ENCODE measurements at places on chromosomes 5 and 9. TPM values are rescaled to one million over a fixed set of nuclear protein-coding genes. Genes with fewer than 3 reads are reported as not detected.

The PCDHGA10 gene
- 2.2 TPM for total RNA-seq

DNA sequence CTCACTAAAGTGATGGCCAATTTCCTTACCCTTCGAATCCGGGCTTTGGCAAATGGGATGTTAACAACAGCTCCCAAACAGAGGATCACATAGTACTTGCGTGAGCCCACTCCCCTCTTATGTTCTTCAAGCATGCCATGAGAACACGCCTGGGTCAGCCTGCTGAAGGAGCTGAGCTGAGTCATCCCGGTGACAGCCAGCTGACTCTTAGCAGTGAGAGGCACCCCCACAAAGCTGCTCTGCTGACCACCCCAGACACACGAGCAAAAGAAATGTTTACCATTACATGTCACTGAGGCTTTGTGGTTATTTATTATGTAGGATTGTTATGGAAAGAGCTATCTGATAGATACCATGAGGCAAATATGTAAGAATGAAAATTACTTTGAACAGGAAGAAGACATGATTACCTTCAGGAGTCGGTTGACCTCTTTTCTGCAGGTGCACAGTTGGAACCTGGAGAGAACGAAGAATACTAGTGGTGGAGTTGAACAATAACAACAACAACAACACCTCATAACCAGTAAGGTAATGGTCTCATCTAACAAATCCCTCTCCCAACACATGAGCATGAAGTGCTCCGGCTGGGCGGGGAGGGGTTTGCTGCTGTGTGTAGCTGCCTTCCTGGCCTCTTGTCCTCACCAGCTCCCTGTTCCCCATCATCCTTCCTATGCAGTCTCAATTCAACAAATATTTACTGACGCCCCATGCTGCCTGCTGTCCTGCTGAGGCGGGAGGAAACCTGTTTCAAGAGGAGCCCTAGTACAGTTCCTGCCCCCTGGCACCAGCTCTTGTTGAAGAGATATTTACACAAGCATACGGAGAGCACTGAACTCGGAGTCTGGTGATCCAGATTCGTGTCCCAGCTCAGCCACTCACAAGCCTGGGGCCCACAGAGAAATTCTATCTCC is 69.4 kb upstream of the LHFPL2 start:
- no peak for DNase-seq

The CRHBP gene
- 26.4 TPM for total RNA-seq

- no peak for DNase-seq
Observed at GRCh38 chr5:78841767-78842166, 143.3 kb downstream of the ARSB start.

DNA sequence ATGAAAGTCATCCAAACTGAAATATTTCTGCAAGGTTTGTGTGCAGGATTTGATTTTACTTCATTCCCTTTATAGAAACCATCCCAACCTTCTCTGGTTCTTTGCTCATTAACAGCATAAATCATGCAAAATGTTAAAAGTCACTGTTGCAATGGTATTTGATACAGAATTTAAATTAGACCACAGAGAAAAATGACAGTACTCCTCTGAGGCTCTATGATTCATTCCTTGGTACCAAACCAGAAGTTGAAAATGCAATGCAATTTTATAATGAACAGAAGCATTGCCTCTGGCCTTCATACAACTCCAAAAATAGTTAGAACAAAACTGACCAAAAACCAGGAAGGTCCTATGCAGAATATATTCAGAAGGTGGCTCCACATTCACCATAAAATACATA is 607.1 kb downstream of the TLE1 start:
- no peak for DNase-seq

DNA sequence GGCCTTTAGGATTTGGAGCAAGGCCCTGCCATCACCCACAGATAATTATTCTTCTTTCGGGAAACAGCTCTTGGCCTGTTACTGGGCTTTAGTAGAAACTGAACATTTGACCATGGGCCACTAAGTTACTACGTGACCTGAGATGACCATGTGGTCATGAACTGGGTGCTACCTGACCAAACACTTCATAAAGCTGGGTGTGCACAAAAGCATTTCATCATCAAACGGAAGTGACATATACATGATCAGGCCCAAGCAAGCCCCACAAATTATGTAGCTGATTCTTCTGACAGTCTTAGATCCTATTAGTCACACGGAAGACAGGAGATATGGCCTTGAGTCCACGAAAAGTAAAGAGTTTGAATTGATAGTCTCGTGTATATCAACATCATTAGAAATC is 130.9 kb upstream of the FBN2 start:
- DNase-seq = no peak

- DNase-seq = peak; percentile 40
Observed at GRCh38 chr5:6710551-6711318, 2.5 kb upstream of the TENT4A start.

- DNase-seq = no peak
Observed at GRCh38 chr5:149445739-149446369, 66.8 kb upstream of the IL17B start.

The GABRA1 gene
- total RNA-seq = not detected

The PHPT1 gene
- 58.2 TPM for total RNA-seq

The CDC20B gene
- not detected for total RNA-seq

- no peak for DNase-seq
Observed at GRCh38 chr9:86036555-86036954, 62.8 kb downstream of the GOLM1 start.

DNA sequence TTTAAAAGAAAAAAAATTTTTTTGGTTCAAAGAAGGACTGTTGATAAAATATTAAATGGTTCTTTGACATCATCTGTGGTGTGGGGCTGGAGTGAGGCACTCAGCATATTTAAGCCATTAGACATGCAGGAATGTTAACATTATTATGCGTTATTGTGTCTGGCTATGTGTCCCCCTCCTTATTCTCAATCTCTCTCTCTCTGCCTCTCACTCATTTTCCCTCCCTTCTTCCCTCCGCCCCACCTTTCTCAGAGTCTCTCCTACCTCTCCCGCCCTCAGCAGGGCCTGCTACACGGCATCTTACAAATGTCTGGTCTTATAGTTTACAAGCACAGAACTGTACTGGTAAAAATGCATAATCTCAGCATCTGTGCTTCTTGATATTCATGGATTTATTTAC is 287.8 kb upstream of the TMEM161B start:
- no peak for DNase-seq

GRCh38 chr5:168151041-168151440 is 140.4 kb upstream of the WWC1 start:
- DNase-seq = no peak

The MARCOL gene
- not detected for total RNA-seq

The NME5 gene
- 0.20 TPM for total RNA-seq

- DNase-seq = no peak
Observed at GRCh38 chr9:16763946-16764345, 106.5 kb downstream of the BNC2 start.

The MAML1 gene
- 7.3 TPM for total RNA-seq

The CDHR2 gene
- 87.3 TPM for total RNA-seq

The DRD1 gene
- total RNA-seq = 0.13 TPM

The PAIP2 gene
- 31.6 TPM for total RNA-seq

- no peak for DNase-seq
Observed at GRCh38 chr5:1034421-1034905, 25.9 kb downstream of the NKD2 start.

DNA sequence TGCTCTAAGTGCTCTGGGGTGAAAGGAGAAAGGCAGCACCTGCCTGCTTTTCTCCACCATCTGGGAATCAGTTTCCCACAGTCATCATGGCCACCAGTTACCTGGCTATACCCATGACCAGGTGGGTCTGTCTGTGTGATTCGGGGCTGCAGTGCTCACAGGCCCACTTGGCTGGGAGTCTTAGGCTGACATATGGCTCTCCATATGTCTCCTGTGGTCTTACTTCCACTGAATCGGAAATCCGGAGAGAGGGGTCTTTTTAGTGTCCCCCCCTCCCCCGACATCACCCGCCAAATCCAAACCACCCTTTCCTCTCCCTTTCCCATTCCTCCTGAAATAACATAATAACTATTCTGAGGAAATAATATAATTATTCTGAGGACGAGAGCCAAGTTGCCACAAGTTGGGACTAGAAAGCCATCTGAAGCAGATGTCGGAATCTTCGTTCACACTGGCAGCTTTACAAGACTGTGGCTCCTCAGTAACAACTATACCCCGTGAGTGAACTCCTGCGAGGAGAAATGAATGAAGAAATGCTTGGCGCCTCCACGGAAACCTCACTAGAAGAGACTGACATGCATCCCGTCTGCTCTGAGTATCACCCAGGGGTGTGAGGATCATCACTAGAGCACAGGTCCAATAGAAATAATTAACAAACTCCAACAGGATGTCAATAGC is 143.4 kb downstream of the MYO10 start:
- DNase-seq = no peak

- no peak for DNase-seq
Observed at GRCh38 chr5:160979385-160979784, 127.4 kb upstream of the ATP10B start.

- DNase-seq = peak; percentile 50
Observed at GRCh38 chr5:60945813-60946187, 795 bp downstream of the NDUFAF2 start.

Measured in left lobe of liver (tissue), 2 donors.